IgD-negative memory B cell (primary cell): ENCODE measurements at places on chromosomes 11 and 22. TPM values are rescaled to one million over a fixed set of nuclear protein-coding genes. Genes with fewer than 3 reads are reported as not detected.

Gene PDE3B
- polyA plus RNA-seq: 5.5 TPM

Gene PDE2A
- polyA plus RNA-seq: not detected

Gene GTSE1
- polyA plus RNA-seq: not detected

Gene OSM
- 0.79 TPM for polyA plus RNA-seq

Gene ARHGEF17
- polyA plus RNA-seq: not detected

Gene NUDT8
- polyA plus RNA-seq: 2.9 TPM

Gene ARSA
- polyA plus RNA-seq: 11.5 TPM

Gene TTC36
- polyA plus RNA-seq: 0.55 TPM

Gene GRIA4
- polyA plus RNA-seq: not detected

Gene CTSW
- polyA plus RNA-seq: 29.2 TPM

Gene OR10A6
- not detected for polyA plus RNA-seq

Gene OR52M1
- polyA plus RNA-seq: not detected

Gene SHANK3
- polyA plus RNA-seq: not detected

Gene SLC22A8
- polyA plus RNA-seq: not detected
